ENCODE measurements at places on chromosomes 1 and 21.

GRCh38 chr1:65208563-65208973 is 60.6 kb downstream of the AK4 start:
- DNase-seq = no peak

DNA sequence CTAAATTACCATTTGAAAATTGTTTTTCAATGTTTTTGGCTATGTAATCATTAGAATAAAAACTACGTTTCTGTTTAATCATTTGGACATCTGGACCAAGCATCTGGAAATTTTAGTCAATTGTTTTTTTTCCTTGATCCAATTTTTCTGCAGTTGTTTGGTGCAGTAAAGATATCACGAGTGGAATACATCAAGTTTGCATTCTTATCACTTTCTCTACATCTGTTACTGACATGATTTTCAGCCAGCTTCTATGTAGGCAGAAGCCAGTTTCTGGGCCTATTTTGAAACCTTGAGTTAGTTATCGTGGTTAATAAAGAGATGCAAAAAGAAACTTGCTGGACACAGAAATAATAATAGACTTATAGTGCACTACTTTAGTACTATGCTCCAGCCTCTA is 277.9 kb upstream of the ADAMTS5 start:
- DNase-seq = no peak

GRCh38 chr1:15123270-15123669 is 30.3 kb upstream of the TMEM51 start:
- no peak for DNase-seq

GRCh38 chr1:22176258-22176657 is 33.4 kb upstream of the WNT4 start:
- DNase-seq = no peak

- no peak for DNase-seq
These were observed 19.7 kb upstream of the HYI start for GRCh38 chr1:43473463-43473862.

DNA sequence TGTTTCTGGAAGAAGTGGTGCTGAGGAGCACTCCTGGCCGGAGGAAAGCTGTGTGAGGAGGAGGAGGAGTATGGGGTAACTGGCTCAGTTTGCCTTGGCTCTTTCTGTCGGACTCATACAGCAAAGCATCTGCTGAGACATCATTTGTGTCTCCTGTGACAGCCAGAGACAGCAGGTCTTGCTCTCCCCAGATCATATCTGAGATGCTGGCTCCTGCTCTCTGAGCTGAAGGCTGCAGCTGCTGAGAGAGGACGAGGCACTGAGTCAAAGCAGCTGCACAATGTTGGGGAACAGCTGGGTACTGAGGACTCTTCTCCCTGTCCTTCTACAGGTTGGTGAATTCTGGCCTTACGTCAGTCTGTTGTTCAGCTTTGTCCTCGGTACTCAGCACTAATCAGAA is 14.3 kb downstream of the OR2B11 start:
- DNase-seq = no peak

- no peak for DNase-seq
These were observed 26.6 kb upstream of the MED18 start for GRCh38 chr1:28302247-28302646.

Measured in nephron progenitor cell (in vitro differentiated cells).